ENCODE measurements at places on chromosomes 3 and 15.
A peak's percentile ranks its signal among the peaks of the same experiment; 100 is the strongest.

- DNase-seq: no peak
These were observed 29.1 kb upstream of the ST6GAL1 start for GRCh38 chr3:186901135-186901734.

GRCh38 chr3:197615430-197615829 is 59.7 kb upstream of the BDH1 start:
- no peak for DNase-seq

DNA sequence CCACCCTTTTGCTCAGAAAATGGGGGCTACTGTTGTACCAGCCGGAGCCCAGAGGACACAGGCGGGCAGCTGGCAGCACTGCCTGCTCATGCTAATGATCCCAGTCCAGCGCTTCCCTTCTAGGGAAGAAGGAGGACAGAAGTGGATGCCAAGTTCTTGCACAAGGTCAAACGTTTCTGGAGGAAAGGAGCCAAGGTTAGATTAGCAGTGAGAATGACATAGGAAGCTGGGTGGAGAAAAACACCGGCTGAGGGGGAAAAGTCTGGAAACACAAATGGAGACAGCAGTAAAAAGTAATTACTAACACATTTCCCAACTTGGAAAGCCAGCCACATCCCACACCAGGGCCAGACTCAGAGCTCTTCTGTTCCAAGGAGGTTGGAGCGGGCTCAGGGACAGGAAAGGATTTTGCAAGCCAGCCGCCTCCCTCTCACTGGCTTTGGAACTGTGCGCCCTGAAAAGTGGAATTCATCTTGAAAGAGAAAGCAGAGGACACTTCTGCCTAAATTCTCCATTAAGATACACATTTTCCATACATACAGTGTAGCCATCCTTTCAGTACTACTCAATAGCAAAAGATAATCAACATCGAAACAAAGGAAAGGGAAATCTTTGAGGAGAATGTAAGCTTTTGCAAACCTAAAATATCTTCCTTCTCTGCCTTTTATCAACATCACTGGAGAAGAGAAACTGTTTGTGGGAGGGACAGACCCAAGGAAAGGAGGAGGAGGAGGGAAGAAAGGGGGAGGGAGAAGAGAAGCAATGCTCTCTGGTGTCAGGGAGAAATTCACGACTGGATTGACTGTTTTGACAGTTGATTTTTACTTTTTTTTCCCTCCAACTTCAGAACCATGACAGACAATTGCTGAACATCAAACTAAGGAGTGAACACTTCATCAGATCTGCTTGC is 133.6 kb downstream of the CD47 start:
- DNase-seq: no peak

- DNase-seq: peak; percentile 66
These were observed 47.6 kb downstream of the SETMAR start for GRCh38 chr3:4350789-4351163.

DNA sequence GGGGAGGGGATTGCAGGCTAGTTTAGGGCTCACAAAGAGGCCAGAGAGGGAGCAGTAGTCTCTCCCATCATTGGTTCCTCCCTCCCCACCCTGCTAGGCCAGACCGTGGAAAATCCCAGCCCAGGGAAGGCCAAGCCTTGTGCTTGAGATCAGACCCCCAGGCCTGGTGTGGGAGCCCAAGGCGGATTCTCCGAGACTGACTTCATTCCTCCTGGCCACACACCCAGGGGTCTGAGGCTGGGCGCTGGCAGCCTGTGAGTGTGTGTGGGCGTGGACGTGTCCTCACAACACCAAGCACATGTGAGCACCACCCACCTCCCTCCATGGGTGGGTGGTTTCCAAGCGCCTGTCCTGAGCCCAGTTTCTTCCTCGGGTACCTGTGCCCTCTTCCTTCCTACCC is 4.1 kb downstream of the LOXL1 start:
- no peak for DNase-seq

DNA sequence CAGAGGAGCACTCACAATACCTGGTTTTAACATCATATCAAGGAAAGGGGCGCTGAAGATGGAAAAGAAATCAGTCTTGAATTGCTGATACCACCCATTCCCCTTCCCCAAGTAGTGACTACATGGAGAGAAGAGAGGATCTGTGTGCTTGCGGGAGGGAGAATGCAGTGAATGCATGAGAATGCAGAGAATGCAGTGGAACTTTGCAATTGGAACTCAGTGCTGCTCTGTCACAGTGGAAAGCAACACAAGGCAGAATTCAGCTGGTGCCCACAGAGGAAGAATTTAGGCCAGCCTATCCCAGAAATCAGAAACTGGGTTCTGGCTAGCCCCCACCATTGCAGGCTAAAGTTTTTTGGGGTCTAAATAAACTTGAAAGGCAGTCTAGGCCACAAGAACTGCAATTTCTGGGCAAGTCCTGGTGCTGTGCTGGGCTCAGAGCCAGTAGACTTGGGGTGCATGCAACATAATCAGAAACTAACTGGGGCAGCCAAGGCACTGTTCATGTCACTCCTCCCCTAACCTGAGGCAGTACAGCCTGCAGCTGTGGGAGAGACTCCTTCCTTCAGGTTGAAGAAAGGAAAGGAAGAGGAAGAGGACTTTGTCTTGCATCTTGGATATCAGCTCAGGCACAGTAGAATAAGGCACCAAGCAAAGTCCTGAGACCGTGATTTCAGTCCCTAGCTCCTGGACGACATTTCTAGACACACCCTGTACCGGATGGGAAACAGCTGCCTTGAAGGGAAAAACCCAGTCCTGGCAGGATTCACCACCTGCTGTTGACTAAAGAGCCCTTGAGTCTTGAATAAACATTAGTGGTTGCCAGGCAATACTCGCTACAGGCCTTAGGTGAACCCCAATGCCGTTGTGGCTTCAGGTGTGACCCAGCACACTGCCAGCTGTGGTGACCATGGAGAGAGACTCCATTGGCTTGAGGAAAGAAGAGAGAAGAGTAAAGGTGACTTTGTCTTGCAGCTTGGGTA is 329.3 kb downstream of the TBL1XR1 start:
- no peak for DNase-seq

GRCh38 chr15:84819791-84820190 is 2.6 kb downstream of the ALPK3 start:
- no peak for DNase-seq

DNA sequence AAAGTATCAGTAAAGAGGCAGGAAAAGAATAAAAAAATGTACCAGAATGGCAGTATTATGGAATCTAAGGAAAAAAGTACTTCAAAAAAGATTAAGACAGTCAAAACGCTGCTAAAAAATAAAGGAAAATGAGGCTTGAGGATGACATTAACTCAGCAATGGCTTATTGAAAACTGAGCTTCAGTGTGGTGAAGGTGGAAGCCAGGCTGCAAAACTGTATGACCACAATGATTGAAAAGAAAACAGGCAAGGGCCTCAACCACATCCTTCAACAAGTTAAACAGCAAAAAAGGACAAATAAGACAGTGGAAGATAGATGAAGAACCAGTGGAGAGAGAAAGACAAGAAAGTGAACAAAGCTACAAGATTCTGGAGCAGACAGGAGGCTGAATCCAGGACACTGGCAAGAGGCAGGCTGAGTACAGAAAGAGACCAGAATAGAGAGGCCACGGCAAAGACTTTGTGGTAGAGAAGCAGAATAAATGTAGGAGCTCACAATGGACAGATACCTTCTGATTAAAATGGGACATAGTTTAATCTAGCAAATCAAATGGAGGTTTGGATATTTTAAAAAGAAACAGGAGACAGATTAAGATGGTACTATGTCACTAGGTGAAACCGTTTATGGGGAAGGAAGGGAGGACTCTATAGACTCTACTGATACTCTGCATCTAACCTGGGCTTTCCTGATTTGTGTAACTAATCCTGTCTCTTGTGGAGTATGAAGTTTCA is 86.1 kb downstream of the TJP1 start:
- DNase-seq: no peak

DNA sequence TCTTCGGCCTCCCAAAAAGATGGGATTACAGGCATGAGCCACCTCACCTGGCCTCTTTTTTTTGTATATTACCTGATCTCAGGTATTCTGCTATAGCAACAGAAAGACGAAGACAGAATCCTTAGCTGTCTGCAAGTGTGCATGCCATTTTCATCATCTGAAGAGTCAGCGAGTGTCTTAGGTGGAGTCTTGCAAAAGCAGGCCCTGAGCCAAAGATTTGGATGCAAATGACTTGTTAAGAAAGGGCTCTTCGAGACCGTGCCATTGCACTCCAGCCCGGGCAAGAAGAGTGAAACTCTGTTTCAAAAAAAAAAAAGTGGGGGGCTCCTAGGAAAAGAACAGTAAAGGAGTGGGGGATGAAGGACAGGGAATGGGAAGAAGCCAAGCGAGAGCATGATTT is 10.2 kb upstream of the TRIM69 start:
- peak; percentile 54 for DNase-seq

GRCh38 chr3:88478460-88478859 is 328.7 kb downstream of the C3orf38 start:
- DNase-seq: no peak

DNA sequence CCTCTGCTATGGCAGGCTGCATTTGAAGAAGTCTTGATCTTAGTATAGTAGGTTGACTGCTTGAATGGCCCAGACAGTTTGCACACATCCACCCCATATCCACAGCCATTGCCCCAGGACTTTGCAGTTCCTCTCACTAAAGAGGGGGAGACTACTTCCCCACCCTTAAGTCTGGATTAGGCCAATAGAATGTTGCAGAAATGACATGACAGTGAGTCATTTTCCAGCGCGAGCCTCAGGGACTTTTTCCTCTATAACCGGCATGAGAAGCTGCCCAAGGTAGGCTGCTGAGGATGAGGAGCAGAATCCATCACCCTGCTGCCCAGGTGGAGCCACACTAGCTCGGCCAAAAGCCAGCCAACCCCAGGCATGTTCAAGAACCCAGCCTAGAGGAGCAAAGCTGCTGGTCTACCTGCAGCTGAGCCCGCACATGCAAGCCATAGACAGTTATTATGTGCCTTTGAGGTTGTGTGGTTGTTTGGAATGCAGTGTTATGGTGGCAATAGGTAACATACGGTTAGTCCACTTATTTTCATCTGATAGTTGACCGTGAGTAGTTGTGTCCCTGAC is 113.9 kb downstream of the TLE3 start:
- no peak for DNase-seq

GRCh38 chr15:39936187-39936586 is 2.3 kb downstream of the EIF2AK4 start:
- no peak for DNase-seq

GRCh38 chr3:11400213-11400612 is 128.0 kb downstream of the ATG7 start:
- DNase-seq: no peak

- no peak for DNase-seq
These were observed 31.4 kb upstream of the LSAMP start for GRCh38 chr3:116476691-116477090.
